ENCODE measurements at places on chromosomes 3 and 15. TPM values are rescaled to one million over a fixed set of nuclear protein-coding genes. Genes with fewer than 3 reads are reported as not detected.

DNA sequence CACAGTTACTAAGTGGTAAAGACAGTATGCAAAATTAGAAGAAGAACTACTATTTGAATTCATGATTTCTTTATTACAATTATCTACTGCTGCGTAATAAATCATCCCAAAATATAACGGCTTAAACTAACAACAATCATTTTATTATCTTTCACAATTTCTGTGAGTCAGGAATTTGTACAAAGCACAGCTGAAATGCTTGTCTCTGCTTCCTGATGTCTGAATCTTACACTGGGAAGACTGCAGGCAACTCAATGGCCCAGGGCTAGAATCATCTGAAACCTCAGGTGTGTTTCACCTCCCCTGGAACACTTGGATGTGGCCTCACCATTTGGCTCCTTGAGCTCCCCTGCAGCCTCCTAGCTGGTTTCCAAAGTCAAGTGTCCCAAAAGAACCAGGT, 145.1 kb downstream of the MAGI1 start:
- DNase-seq: no peak

- no peak for DNase-seq
Observed at GRCh38 chr3:24296441-24297205, 198.0 kb downstream of the THRB start.

GRCh38 chr15:95972041-95972553, 358.4 kb upstream of the NR2F2 start:
- no peak for DNase-seq

KLHL40 gene
- not detected for total RNA-seq

- no peak for DNase-seq
Observed at GRCh38 chr3:133568294-133569014, 5.0 kb upstream of the CDV3 start.

- no peak for DNase-seq
Observed at GRCh38 chr3:53161820-53162671, 1.0 kb downstream of the PRKCD start.

DNA sequence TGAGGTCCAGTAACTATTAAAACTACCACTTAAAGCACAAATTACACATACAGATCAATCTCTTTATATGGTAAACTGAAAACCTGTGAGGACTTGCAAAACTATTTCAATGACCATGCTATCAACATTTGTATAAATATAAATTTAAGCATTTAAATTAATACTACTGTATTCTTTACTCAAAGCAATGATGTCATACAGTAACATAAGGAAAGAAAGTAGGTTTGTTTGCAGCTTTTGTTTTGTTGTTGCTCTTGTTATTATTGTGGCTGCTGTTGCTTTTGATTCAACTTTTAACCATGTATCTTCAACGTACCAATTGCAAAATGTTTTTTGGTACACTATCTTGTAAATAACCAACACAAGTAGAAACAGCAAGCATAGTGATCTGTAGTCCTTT, 22.0 kb downstream of the CBLB start:
- no peak for DNase-seq

DNA sequence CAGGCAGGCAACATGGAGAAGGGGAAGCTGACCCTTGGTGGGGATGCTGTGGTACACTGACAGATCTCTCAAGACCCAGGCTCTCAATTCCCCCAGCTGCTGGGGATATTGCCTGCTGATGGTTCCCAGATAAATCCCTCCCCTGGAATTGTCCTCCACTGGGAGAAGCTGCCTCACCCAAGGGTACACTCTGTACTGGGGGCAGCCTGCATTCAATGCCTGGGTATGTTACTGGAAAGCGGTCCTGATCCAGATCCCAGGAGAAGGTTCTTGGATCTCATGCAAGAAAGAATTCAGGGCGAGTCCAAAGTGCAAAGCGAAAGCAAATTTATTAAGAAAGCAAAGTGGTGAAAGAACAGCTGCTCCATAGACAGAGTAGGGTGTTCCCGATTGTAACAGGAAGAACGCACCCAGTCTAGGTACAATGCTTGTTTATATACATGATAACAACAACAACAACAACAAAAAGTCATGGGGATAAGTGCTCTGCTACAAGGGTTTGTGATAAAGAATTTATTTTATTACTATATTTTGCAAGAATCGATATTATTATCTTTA, 591.5 kb upstream of the ADAMTS9 start:
- DNase-seq: no peak

DNA sequence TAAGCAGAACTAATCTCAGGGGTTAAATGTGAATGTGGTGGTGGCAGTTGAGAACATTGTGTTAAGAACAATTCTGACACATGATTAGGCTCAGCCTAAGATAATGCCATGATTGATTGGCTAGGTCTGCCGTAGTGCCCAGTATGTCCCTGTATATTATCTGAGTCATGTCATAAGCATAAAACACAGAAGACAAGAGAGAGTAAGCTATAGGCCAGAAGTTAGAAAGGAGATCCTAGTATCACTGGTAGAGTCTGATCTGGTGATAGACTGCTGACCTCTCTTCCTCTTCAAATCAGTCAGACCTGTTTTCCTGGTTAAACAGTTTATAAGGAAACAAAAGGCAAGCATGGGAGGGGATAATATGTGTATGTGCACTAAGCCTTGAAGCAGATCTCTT, 30.1 kb upstream of the ATP8B4 start:
- DNase-seq: no peak

DNA sequence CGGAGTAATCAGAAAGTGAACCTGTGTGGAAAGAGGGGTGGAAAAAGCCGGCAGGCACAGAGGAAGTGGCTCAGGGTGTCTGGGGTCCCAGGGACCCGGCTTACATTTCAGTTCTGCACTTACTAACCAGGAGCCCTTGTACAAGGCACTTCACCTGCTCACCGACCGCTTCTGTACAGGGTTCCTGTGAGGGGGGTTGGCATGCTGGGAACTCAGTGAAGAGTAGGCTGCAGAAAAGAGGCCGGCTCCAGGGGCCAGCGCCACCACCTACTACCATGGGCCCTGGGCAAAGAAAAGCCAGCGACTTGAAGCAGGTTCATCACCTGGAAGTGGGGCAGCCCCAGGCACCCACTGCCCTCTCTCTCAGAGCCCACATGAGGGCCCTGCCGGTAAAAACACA, 6.2 kb downstream of the STIMATE start:
- peak; percentile 68 for DNase-seq

DNA sequence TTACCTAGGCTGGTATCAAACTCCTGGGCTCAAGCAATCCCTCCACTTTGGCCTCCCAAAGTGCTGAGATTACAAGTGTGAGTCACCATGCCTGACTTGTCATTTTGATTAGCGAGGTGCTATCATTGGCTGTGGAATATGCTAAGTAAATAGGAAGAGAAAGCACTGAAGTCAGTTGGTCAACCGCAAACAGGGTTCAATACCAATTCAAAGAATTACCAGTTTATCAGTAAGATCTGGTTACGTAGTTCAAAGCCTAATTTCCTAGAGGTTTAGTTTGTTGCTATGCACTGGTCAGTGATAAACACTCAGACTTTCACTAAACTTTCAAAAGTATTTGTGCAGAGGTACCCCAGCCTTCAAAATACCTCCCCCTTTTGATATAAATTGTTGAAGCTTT, 29.5 kb downstream of the GLB1 start:
- no peak for DNase-seq

PLCB2 gene
- 91.5 TPM for total RNA-seq

ERICH6 gene
- total RNA-seq: not detected

TARS3 gene
- 23.0 TPM for total RNA-seq

GRCh38 chr3:181915551-181915950, 203.8 kb downstream of the SOX2 start:
- DNase-seq: no peak

DNA sequence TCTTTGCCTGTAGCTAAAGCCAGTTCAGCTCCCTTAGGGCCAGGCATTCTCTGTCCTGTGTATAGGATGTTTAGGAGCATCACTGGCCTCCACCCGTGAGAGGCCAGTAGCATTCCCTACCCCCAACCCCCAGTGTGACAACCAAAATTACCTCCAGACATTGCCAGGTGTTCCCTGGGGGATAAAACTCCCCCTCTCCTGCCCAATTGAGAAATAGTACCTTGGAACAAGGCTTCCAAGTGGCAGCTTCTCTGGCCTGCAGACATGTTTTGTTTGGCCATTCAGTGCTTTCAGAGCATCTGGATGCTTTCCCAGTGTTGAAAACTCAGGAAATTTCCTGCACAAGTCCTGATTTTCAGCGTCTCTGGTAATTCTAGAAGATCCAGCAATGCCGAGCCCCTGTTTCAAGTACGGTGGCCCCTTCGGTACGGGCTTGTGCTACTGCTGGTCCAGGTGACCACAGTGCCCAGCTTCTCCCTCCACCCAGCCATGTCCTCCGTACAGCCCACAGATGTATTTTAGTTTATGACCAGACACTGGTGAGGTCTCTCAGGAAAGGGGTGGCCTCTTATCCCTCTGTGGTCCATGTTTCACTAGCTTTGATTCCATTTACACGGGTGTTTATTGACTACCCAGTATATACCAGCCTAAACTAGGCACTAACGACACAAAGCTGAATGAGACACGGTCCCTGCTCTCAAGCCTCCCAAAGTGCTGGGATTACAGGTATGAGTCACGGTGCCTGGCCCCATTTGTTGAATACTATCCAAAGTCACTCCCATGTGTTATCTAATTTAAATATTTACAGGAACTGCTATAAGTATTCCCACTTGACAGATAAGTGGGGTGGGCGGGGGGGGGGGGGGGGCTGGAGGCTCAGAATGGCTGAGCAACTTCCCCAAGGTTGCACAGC, 125.4 kb upstream of the RAD18 start:
- DNase-seq: no peak

DNA sequence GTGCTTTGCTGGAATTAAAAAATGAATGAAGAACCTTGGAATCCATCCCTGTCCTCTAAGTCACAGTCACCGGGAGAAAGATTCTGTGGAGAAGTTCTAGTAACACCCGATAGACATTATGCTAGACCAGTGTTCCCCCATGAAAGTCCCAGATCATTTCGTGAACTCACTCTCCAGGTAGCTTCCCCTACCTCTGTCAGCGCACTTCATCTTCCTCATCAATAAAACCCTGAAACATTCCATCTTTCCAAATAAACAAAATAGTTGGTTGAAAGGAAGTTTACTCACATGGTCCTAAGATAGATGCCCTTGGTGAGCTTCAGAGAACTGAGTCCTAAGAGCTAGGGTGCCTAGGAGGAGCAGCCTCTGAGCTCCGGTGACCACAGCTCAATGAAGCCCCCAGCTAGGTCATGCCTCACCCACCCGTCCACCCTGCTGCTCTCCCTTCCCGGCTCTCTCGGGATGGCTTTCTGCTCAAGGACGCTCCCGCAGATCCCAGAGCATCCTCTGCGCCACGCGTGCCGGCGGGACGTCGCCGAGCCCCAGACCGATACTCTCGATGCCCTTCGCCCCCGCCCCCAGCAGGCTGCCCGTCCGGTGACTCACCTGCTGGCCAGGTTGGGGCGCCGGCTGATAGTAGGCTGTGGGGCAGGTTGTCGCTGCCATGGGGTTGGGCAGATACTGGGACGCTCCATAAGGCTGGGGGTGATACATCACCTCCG, 776 bp downstream of the VGLL3 start:
- DNase-seq: no peak

DNA sequence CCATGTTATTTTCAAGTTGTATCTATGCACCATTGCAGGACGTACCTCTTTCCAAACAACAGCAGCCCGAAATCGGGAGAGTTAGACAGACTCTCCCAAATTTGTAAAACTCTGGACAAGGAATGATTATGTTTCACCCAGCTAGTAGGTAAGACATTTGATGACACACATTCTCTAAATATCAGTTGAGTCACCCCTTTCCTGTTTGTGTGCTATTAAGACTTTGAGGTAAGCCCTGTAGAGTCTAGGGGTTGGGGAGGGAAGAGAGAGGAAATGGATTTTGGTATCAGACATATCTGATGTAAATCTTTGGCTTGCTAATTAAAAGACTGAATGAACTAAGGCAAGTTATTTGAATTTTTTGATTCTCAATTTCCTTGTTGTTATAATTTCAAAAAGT, 999.0 kb downstream of the TUSC7 start:
- no peak for DNase-seq

NAALADL2 gene
- 0.35 TPM for total RNA-seq

GRK7 gene
- total RNA-seq: not detected

DNA sequence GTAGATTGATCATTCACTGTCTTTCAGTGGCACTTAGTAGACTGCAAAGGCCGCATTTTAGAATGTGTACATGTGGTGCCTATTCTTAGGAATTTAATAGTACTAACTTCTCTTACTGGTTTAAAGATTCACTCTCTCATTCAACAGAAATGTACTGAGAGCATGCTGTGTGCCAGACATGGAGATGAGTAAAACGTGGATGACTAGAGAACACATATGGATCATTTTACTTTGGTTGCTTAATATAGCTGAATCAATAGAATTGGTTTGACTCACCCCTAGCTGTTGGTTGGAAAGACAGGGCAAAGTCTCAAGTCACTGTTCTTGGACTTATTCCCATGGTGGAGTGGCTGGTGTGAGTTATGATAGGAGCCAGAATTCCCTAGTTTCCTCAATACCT, 109.1 kb upstream of the TNFAIP8L3 start:
- no peak for DNase-seq

DGKG gene
- 5.5 TPM for total RNA-seq

SIDT1 gene
- 12.1 TPM for total RNA-seq
